ENCODE measurements at places on chromosomes 2 and 18. TPM values are rescaled to one million over a fixed set of nuclear protein-coding genes. Genes with fewer than 3 reads are reported as not detected.

GRCh38 chr2:191664823-191665677 is 12.9 kb upstream of the NABP1 start:
- no peaks in the 10 kb centered on the region for H3K27me3 ChIP-seq
- H3K36me3 ChIP-seq: no peaks in the 10 kb centered on the region
- H3K4me3 ChIP-seq: no peak overlapping the region
- H3K4me1 ChIP-seq: no peaks in the 10 kb centered on the region

DNA sequence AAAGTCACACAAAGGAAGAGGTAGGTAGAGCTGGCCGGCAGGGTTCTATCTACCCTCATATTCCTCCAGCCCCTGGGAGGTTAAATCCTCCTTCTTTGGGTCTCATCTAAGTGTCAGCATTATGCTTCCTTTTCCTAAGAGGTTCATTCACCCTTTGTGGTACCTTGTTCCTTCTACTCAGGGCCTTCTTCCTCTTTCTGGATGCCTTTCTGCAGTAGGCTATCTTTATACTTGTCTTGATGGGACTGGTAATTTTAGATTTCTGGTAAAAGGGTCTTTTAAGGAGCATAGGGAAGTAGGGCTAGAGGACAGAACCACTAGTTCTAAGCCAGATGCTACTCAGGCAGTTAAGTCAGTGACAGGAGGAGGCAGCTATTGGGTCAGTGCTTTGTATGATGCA is 13.7 kb upstream of the TNP1 start:
- no peak overlapping the region for H3K27ac ChIP-seq
- H3K4me1 ChIP-seq: no peaks in the 10 kb centered on the region
- H3K27me3 ChIP-seq: no peaks in the 10 kb centered on the region
- no peak for DNase-seq

DNA sequence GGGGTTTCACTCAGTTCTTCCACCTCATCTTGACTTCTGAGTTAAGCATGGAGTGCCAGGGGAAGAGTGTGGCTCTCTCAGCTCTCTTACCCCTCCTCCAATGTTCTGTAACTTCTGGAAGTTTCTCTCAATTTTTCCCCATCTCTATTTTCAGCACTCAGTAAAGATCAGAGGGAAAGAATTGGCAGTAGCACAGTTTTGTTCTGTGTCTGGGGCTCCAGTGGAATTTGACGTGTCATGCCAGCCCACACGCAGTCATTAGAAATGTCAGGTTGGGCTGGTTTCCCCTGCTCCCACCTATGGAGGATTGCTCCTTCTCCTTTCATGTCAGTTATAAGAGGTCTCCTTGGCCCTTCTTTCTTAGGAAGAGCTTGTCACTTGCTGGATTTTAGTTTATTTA is 104.6 kb upstream of the COL3A1 start:
- no peaks in the 10 kb centered on the region for H3K36me3 ChIP-seq
- no peak overlapping the region for H3K4me3 ChIP-seq
- no peak for DNase-seq
- H3K4me1 ChIP-seq: no peaks in the 10 kb centered on the region
- peak overlapping the region; percentile 49 for H3K27ac ChIP-seq
- no peaks in the 10 kb centered on the region for H3K27me3 ChIP-seq

- no peaks in the 10 kb centered on the region for H3K27me3 ChIP-seq
- no peak for DNase-seq
- no peaks in the 10 kb centered on the region for H3K4me1 ChIP-seq
- H3K36me3 ChIP-seq: no peaks in the 10 kb centered on the region
- H3K27ac ChIP-seq: no peak overlapping the region
These were observed 212.8 kb downstream of the CDCA7 start for GRCh38 chr2:173567493-173567892.

DNA sequence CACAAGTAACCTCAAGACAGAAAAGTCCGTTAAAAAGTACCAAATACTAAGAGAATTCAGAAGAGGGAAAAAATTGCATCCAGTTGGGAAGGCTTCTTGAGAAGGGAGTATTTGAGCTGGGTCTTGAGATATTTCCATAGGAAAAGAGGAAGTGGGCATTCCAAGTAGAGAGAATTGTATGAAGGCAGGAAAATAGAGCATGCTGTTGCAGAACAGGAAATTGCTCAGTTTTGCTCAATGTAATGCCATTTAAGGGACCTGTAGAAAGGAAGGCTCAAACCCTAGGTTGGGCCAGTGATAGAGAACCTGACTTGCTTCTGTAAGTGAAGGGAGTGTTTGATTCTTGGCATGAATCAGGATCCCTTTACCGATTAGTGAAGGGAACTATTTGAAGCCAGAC is 1.0 kb upstream of the ZC3H8 start:
- H3K36me3 ChIP-seq: no peaks in the 10 kb centered on the region
- no peak overlapping the region for H3K4me3 ChIP-seq
- no peaks in the 10 kb centered on the region for H3K4me1 ChIP-seq
- no peak overlapping the region for H3K27ac ChIP-seq
- H3K27me3 ChIP-seq: no peaks in the 10 kb centered on the region

Gene PASK
- 16.0 TPM for total RNA-seq

Gene COL5A2
- total RNA-seq: 36.1 TPM

Gene CLASP1
- total RNA-seq: 110 TPM

Gene PHLPP1
- total RNA-seq: 10.6 TPM

Data from uterus (tissue), 4 donors.